ENCODE measurements at places on chromosomes 7 and 10.

- no peak for DNase-seq
These were observed 851.3 kb upstream of the POM121L12 start for GRCh38 chr7:52184006-52184703.

DNA sequence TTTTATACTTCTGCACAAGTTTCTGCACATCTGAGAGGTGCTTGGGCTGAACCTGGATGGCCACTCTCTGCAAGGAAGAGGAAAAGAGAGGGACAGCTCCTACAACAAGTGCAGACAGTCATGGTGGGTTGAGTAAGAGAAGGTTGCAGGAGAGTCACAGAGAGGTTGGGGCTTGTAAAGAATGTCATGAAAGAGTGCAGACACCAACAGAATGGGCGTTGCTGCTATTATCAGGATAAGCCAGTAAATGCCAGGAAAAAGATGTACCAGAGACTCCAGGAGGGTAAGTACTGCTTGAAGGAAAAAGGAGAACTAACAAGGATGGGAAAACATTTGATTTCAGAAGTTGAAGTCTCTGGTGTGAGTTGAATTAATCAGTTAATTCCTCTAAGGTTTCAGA lies 77.8 kb upstream of the NRP1 start:
- DNase-seq, result no peak

- peak; percentile 82 for DNase-seq
These were observed 521 bp downstream of the LIMK1 start for GRCh38 chr7:74083928-74084721.

DNA sequence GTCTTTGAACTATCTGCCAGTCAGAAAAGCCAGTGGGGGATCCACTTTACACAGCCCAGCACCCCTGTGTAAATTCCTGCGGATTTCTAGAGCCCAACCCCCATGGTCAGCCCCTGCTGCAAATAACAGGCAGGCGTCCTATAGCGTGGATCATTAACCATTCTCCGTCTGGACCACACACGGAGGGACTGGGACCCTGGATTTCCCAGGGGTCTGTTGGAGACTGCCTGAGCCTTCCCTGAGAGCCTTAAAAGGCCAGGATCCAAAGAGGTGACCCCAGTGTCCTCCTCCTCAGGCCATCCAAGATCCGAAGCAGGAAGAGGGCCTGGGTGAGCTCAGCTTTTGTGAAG lies 11.2 kb upstream of the GRID1 start:
- DNase-seq, result no peak

DNA sequence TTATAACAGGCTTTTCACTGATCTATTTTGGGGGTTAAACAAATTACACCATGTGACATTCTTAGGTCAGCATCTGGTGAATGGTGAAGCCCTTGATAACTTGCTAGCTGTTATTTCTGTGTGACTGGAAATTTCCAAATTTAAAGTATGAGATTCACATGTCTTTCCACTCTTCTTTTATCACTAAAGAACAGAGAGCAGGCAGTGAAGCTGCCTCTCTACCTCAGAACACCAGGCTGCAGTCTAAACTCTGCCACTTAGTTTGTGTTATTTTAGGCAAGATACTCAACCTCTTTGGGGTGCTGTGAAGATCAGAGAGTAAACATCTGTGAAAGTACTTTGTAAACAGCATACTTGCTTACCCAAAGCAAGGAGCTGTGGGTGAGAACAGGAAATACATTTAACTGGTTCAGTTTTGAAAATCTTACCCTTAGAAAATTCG lies 15.5 kb upstream of the SP4 start:
- no peak for DNase-seq

DNA sequence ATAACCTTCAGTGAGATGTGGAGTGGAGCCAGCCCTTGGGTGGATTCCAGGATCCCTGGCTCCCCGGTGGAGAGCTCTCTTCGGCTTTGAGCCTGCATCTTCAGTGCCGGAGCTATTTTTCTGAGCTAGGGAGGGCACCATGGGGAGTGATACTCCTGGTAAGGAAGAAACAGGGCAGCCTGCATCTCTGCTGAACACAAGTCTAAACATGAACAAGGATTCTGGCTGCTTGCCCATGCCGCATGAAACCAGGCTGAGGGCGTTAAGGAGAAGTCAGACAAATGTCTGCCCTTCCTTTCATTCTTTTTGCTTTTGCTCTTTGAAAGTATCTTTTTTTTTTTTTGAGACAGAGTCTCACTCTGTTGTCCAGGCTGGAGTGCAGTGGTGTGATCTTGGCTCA lies 60.4 kb downstream of the EVX1 start:
- DNase-seq, result no peak

- DNase-seq, result no peak
These were observed 25.6 kb upstream of the ADGRA1 start for GRCh38 chr10:133062085-133062484.

DNA sequence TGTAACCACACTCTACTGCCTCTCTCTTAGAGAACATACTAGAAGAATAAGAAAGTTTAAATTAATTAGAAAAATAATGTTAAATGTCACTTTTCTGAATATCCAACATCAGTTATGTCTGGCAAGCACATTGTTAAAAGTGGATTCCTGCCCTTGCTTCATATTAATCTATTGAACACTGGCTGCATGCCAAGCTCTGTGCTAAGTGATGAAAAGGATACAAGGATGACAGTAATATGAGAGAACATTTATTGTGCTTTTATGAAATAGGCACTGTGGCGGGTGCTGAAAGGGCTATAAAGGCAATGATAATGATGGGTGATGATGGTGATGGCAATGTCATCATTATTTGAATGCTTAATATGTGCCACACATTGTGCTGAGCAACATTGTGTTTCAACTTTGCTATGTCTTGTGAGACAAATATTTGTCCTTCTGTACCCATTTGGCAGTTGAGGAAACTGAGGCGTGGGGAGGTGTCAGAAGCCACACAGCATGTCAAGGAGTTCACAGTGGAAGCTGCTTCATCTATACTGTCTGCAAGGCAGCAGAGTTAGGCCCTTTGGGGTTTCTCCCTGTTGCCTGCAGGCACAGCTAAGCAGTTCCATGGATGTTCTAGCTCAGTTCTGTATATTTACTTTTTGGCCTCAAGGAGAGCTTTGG lies 64.2 kb upstream of the RAPGEF5 start:
- no peak for DNase-seq

DNA sequence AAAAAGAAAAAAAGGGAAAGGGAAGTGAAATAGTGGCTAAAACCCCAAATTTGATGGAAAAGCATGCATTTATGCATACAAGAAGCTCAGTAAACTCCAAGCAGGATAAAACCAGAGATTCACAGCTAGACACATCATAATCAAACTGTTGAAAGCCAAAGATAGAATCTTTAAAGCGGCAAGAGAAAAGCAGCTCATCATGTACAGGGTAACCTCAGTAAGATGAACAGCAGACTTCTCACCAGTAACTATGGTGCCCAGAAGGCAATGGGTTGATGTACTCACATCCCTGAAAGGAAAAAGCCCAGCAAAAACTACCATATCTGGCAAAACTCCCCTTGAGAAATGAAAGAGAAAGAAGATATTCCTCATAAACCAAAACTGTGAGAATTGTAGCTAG lies 60.4 kb downstream of the TPST1 start:
- DNase-seq, result peak; percentile 25

GRCh38 chr7:135169964-135170273 lies 588 bp downstream of the CYREN start:
- DNase-seq, result no peak

DNA sequence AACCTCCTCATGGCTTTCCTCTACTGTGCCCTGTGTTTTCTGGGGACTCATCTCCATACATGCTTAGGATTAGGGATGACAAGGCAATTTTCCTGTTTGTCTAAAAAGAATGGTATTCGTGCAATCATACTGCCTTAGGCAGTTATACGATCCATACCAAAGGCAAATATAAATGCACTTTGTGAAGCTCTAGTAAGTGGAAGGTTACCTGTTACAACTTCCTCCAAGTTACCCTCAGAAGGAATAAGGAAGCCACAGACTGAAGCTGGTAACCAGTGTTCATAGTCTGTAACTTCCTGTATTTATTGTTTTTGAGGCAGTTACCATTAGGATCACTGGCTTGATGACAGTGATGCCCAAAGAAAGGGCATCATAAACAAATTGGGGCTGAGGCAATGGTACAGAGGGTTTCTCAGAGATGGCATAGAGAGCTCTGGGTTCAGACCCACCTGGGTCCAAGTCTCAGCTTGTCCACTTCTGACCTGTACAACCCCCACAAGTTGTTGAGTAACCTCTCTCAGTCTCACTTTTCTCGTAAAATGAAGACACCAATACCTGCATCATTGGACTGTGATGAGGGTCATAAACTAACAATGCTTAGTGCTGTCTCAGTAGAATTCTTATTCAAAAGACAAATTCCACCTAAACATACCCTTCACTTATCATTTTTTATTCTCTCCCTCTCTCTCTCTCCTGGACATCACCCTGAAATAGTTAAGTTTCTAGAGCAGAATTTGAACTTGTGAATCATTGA lies 138.2 kb downstream of the ELMO1 start:
- no peak for DNase-seq

DNA sequence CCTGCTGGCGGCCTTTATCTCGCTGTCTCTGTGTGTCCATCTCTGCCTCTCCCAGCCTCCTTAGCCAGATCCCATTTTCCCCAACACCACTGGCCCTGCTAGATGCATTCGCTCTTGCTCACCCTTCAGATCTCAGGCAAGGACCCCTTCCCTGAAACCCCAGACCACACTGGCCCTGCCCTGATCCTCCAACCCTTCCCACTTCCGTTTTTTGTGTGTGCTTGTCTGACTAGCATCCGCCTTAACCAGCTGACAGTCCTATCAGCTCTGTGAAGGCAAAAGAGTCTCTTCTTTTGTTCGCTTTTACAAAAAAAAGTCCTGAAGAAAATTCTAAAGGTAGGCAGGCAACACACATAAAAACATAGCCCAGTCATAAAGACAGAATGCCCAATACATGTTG lies 28.7 kb downstream of the CHST15 start:
- no peak for DNase-seq

- DNase-seq, result no peak
These were observed 12.1 kb downstream of the SAP25 start for GRCh38 chr7:100561491-100562194.

GRCh38 chr7:44561962-44562621 lies 11.6 kb downstream of the DDX56 start:
- peak; percentile 74 for DNase-seq

GRCh38 chr10:130179640-130180039 lies 43.4 kb downstream of the GLRX3 start:
- DNase-seq, result peak; percentile 48

- no peak for DNase-seq
These were observed 37.5 kb downstream of the PRLHR start for GRCh38 chr10:118557946-118558345.

- peak; percentile 43 for DNase-seq
These were observed 74.0 kb downstream of the SCRN1 start for GRCh38 chr7:29915481-29916215.

- DNase-seq, result peak; percentile 71
These were observed 4.4 kb upstream of the ARID5B start for GRCh38 chr10:61896854-61897661.

Measured in EL (cell line).